ENCODE measurements at places on chromosomes 6 and 20. TPM values are rescaled to one million over a fixed set of nuclear protein-coding genes. Genes with fewer than 3 reads are reported as not detected.

OR2H2 gene
- not detected for total RNA-seq

CYP21A2 gene
- 0.48 TPM for total RNA-seq

SNAI1 gene
- total RNA-seq, result 10.5 TPM

- no peak for DNase-seq
These were observed 39.5 kb upstream of the LAMP5 start for GRCh38 chr20:9474835-9475415.

GRCh38 chr6:170288091-170288631 lies 2.7 kb downstream of the DLL1 start:
- no peak for DNase-seq

GRCh38 chr6:41042226-41043055 lies at the start of gene TSPO2:
Gene TSPO2 (plus strand): TSS chr6:41042467. CDS start chr6:41042986, 519 bp downstream.
- DNase-seq, result no peak

DNA sequence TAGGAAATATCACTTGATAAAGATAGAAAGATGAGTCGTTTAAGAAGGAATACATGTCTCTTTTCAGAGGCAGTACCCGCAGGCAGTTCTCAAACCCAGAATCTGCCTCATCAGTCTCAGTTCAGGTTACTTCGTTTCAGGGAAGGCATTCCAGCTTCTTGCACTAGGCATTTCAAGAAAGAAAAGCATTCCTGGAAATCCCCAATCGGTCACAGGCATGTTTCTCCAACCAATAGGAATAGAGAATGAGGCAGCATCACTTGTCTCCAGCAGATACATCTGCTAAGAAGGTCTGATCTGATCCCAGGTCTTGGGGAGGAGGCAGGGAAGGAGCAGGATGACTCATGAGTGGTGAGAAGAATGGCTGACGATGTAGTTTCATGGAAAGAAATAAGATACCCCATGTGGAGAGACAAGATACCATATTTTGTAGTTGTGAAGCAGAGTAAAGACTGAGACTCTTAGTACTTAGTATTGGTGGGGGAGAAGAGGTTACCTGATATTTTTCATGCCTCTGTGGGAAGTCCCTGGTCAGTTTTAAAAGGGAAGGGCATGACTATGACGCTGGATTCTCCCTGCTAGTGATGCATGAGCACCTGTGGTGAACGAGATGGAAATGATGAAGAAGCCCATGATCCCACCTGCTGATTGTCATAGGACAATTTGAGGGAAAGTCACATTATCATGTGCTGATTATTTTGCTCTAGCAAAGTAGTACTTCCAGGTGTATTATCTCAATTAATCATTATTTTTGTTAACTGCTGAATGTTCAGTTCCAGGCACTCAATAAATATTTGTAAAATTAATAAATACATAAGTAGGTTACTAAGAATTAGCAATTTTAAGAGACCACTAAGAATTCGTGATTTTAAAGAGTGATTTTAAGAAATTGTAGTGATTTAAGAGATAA lies 20.3 kb upstream of the HLA-DRB1 start:
- DNase-seq, result peak; percentile 93

GRCh38 chr6:73542891-73543290 lies 22.1 kb upstream of the EEF1A1 start:
- DNase-seq, result no peak

- DNase-seq, result no peak
These were observed 199.4 kb downstream of the WDR27 start for GRCh38 chr6:169502445-169502844.

- DNase-seq, result no peak
These were observed 525 bp upstream of the MAK start for GRCh38 chr6:10838794-10839333.

GRCh38 chr6:25603251-25603650 lies 48.8 kb upstream of the SCGN start:
- no peak for DNase-seq

GRCh38 chr6:106533054-106533453 lies 96.2 kb downstream of the RTN4IP1 start:
- no peak for DNase-seq
